ENCODE measurements at places on chromosomes 3 and 15.
A peak's percentile ranks its signal among the peaks of the same experiment; 100 is the strongest.

- DNase-seq: no peak
Observed at GRCh38 chr3:130661140-130661891, 85.3 kb downstream of the PIK3R4 start.

DNA sequence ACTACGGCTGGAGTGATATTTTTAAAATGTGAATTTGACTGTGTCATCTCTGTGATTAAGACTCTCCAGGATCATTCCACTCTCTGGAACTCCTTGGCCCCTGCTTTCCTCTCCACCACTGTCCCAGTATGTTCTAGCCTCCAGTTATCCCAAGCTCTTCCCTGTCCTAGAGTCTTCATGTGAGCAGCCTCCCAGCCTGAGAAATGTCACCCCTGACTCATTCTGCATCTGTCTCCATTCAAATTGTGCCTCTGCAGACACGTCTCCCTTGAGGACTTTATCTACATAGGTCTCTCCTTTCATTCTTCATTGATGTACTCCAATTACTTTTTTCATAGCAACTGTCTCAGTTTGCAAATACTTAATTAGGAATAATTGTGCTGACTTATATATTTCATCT lies 317.7 kb upstream of the ADAMTS9 start:
- DNase-seq: no peak

DNA sequence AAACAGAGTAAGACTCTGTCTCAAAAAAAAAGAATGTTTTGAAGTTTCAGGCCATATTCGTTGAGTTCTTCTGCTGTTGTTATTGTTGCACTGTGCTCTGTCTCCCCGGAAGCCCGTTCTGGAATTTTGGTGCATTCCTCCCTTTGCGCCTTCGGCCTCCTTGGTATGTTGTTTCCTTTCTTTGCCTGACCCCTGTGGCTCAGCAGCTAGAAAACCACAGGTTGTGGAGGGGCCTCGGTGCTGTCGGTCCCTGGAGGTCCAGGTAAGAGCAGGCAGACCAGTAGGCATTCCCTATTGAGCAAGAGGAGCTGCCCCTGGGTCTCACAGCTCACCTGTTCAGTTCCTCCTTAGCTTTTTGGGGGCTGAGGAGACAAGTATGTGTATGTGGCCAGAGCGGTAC lies 51.0 kb upstream of the DLG1 start:
- DNase-seq: no peak

DNA sequence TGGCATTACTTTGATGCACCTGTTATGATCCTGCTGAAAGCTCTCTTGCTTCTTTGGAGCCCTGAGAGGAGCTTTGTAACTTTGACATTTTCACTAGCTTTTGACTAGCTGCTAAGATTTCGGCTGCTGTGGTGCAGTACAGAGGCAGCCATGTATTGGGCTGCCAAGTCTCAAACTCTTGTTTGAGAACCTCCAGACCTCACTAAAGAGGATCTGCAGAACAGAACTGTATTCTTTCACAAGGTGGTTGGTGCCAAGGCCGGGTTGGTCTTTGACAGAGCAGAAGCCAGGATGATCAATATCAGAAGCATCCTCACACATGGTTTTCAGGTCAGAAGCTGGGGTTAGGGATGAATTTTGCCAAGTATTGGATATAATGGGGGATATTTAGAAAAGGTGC lies 34.6 kb upstream of the GOLGA8B start:
- no peak for DNase-seq

DNA sequence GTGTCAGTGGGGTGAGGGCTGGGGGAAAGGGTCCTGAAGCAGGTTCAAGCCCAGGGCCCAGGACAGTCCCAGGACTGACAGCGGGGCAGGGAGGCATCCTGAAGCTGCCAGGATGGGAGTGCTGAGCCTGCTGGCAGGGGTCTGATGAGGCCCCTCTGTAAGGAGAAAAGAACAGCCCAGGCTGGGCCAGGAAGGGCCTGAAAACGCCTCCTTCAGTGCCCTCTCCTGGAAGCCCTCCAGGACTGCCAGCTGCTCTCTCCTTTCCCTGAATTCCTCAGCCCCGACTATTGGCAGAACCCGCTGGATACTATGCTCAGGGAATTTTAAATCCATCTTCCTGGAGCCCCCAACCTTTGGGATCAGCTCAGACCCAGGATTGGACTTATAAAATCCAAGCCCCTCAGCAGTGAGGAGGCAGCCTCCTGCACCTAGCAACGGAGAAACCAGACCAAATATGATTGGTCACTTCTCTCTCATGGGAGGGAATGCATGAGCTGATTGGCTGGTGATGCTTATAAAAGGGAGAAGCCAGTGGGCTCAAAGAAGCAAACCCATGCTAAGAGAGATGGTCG lies 203.5 kb upstream of the LINGO1 start:
- no peak for DNase-seq

- DNase-seq: no peak
Observed at GRCh38 chr3:187858711-187859110, 113.4 kb upstream of the BCL6 start.

DNA sequence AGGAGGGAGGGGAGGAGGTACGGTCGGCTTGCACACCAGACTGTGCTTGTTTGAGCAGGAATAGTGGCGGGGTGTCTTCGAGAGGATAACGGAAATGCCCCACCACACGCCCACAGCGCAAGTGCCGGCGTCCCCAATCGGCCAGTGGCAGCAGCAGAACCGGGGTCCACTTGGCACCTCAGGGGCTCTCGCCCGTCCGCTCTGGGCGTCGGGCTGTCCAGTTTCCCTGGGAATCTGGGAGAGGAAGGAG lies 53.7 kb downstream of the CCDC54 start:
- DNase-seq: peak; percentile 36

DNA sequence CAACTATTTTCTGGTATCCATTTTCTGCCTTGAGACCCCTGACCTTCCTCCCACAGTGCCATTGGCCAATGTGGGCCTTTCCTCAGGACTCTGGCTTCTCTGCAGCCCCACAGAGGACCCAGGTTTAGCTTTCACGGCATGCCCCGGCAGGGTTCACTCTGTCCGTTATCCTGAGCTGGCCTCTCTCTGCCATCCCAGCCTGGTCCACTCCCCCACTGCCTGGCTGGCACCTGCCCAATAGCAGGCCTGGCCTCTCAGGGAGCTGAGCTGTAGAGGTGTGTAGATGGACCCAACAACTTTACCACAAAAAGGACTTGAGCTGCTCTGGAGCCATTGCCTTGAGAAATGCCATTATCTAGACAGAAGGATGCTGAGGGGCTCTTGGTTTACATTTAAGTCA lies 57.5 kb downstream of the SCN10A start:
- DNase-seq: no peak

DNA sequence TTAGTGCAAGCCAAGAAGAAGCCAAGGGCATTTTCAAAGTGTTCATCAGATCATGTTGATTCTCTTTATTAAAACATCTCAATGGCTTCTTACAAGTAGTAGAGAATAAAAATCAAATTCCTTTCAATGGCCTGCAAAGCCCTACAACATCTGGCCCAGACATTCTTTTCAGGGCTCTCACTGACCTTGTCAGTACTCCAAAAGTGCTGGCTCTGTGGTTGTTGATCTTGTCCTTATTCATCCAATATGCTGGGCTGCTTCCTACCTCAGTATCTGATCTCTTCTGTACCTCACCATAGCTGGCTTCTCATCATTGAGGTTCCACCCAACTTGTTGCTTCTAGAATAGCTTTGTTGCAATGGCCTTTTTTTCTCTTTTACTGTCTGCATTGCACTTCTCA lies 74.0 kb upstream of the SAMMSON start:
- DNase-seq: no peak

GRCh38 chr3:48493203-48493501 lies 10.8 kb downstream of the SHISA5 start:
- DNase-seq: no peak

GRCh38 chr3:41001556-41001955 lies 197.7 kb upstream of the CTNNB1 start:
- DNase-seq: no peak

- DNase-seq: no peak
Observed at GRCh38 chr3:159366476-159366875, 564.6 kb downstream of the MFSD1 start.

- no peak for DNase-seq
Observed at GRCh38 chr3:4987538-4988296, 8.5 kb downstream of the BHLHE40 start.

DNA sequence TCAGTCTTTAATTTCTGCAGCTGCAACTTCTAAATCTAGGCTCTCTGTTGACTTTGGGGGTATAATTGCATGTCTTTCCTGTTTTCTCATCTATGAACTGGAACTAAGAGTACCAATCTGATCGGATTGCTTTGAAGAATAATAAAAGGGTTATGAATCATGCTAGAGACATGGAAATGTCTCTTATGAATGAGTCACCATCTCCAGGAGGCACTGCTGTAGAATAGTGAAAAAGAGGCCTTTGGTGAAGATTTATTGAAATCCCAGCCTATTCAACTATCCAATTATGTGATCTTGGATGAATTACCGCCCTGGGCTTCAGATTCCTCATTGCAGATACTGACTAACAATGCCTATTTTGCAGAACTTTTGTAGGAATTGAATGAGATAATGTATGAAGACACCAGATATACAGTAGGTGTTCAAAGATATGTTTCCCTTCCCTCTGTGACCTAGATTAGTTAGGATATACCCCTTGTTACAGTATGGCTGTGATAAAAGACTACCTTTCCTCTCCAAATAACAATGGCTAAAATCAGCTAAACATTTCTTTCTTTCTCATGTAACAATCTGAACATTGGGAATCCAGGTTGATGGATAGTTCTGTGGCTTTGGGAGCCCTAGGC lies 11.5 kb upstream of the CMTM8 start:
- DNase-seq: no peak

DNA sequence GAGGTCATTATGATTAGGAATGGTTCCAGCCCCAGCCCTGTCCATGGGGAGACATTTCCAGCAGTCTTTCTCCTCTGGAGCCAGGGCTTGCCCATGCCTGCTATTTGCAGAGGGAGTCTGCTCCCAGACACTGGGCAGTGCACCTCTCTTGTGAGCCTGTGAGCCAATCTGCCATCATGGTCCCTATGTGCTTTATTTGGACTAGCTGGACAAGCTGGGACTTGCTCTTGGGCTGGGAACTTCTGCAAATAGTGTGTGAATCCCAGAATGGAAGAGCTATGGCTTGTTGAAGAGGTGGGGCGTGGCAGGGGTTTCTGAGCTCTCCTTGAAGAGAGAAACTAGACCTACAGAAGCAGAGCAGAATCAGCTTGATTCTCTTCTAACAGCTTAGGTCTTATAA lies 53.7 kb upstream of the KY start:
- DNase-seq: no peak

DNA sequence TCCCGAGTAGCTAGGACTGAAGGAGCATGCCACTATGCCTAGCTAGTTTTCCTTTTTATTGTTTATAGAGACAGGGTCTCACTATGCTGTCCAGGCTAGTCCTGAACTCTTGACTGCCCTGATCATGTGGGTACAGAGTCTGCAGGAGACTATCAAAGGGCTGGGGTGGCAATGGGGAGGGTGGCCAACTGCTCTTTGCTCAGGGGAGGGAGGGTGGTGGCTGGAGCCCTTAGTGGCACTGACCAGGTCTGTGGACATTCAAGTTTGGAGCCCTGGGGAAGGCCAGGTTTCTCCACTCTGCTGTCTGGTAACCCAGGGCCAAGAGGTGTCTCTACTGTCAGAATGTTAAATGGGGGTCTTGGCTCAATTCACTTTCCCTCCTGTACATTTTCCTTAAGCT lies 122.0 kb downstream of the SEC22A start:
- no peak for DNase-seq

DNA sequence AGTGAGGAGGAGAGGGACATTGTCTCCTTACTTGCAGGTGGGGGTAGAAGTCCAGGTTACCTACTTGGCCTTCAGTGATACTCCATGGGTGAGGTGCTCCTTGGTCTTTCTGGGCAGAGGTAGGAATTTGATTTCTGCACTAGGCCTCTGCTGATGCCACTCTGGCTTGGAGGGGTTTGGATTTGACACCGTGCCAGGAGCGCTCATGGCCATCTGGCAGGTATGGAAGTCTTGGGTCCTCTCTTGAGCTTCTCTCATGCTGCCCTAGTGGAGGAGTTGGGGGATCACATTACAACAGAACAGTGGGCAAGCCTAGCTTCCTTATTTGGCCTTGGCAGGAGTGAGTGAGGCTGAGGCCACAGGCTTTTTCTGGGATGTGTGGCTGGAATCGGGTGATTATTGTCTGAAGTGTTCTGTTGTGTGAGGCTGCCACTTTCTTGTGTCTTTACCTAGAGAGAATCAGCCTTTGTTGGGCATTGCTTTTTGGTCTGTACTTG lies 525.0 kb downstream of the GABRG3 start:
- DNase-seq: no peak

GRCh38 chr15:58235961-58236360 lies 97.8 kb downstream of the AQP9 start:
- no peak for DNase-seq

GRCh38 chr3:97835761-97836160 lies 13.9 kb downstream of the CRYBG3 start:
- no peak for DNase-seq

- no peak for DNase-seq
Observed at GRCh38 chr3:122030381-122031122, 8.5 kb upstream of the ILDR1 start.

DNA sequence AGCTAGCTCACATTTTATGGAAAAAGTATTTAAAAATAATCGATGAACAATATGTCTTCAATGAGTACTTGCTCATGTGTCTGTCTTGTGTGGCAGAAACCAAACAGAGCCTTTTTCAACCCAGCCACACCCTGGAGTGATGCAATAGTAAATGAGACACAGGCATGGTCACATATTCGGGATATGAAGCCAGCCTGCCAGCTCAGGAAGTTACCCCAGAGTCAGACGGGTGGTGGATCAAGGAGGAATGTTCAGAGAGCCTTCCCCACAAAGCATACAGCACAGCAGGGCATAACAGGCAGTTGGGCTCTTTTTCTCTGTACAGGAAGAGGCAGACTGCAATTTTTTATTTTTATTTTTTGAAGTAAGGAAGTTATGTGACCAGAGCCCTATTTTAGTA lies 27.3 kb downstream of the LARP6 start:
- no peak for DNase-seq

GRCh38 chr3:130515755-130516154 lies 1.2 kb upstream of the COL6A6 start:
- DNase-seq: no peak

- no peak for DNase-seq
Observed at GRCh38 chr15:71154607-71155200, 39.4 kb downstream of the THSD4 start.

- DNase-seq: no peak
Observed at GRCh38 chr3:42735615-42736014, 33.0 kb upstream of the HHATL start.

DNA sequence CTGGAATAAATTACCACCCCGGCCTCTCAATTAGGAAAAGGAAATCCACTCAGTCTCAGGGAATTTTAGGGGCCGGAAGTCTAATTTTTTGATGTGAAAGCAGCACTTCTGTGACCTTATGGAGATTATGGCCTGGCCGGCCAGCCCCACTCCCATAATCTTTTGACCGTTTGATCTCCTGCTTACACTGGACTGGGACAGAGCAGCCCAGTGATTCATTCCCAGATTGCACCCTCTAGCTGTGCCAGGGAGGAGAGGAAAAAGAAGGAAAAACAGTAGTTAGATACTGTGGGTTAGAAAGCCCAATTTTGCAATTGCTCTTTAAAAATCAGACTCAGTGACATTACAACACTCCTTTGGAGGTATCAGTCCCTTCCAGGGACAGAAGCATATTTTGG lies 32.4 kb downstream of the GJD2 start:
- no peak for DNase-seq

- DNase-seq: peak; percentile 13
Observed at GRCh38 chr3:106560451-106560966, 691.7 kb upstream of the CBLB start.
